Caudate nucleus (tissue), 63 donors: ENCODE measurements at places on chromosomes 2 and 18.

- no peak for DNase-seq
Measured at GRCh38 chr2:144086965-144087364, 433.0 kb downstream of the ZEB2 start.

DNA sequence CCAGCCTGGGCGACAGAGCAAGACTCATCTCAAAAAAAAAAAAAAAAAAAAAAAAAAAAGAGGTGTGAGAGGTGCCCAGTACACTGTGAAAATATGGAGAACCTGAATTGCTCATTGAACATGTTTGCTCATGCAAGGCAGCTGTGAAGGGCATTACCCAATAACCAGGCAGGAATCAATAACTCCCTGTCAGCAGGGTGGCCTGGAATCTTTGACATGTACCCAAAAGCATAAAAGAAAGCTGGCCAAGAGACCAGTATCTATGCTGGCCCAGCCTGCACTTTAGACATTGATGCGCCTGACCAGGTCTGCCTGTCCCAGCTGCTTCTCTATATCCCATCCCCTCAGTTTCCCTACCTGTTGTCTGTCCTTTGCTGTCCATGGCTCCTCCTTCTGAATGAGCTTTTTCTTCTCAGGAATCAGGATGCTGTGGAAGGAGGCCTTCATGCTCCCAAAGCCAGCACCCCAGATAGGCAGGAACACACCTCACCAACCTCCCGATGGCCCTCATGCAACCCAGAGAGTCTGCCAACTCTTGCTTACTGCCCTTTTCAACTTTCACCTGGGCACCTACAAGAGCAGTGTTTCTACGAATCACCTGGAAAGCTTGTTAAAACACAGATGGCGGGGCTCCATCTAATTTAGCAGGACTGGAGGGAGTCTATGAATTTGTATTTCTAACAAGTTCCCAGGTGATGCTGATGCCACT is 83.4 kb upstream of the PPP1CB start:
- no peak for DNase-seq

GRCh38 chr2:216078776-216079175 is 2.8 kb downstream of the PECR start:
- DNase-seq, result no peak

DNA sequence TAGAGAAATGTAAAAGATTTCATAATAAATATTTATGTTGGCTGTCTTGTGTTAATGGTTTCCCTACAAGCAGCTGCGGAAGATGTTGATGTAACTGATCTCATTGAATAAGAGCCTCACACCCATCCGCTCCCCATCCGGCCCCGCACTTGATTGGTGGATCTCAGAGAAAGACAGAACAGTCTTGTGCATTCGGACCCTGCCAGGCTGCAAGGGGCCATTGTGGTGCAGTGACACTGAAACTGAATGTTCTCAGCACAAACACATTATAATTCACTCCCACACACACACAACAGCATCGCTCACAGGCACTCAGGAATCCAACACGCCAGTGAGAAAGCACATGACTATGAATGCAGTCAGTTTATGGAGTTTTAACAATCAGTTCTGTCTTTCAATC is 47.8 kb downstream of the PRELID3A start:
- DNase-seq, result peak; percentile 83

DNA sequence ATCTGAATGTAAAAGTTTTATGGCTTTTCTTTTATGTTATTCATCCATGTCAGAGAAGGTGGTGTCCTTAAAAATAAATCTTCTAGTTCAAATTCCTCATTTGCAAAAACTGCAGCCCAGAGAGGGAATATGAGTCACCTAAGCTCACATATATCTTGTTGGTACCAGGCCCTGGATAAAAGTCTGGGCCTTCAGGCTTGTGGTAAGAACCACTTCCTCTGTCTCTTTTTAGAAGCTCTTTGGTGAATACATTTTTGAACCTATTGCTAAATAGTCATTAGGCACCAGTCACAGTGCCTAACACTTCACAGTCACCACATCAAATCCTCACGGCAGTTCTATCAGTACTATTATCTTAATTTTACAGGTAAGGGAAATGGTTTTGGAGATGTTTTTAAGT is 199.2 kb downstream of the KCNS3 start:
- DNase-seq, result no peak

- DNase-seq, result peak; percentile 39
Measured at GRCh38 chr2:85924522-85924921, 35.7 kb upstream of the ST3GAL5 start.

- no peak for DNase-seq
Measured at GRCh38 chr2:177052471-177052870, 160.1 kb upstream of the HNRNPA3 start.

DNA sequence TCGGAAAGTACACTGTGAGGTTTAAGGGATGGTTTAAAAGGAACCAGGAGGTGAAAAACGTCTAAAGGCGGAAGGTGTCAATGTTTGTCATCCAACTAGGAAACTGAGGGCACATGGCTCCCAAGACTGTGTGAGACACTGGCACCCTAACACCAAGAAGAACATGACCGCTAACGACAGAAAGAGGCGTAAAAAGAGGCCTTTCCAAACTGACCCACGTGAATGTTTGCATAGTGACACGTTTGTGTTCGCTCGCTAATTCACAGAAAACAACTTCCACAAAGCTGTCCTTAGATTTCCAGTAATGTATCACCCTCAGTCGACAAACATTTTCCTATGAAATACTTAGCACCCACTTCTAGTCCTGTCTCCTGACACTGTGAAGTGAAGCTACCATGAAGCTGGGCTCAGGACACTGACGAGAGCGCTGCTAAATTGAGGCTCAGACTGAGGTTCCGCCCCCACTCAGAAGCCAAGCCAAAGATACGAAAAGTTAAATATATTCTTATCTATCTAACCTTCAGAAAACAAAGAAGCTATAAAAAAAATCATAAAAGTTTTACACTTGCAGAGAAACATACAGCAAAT is 86.5 kb downstream of the ZNF516 start:
- DNase-seq, result no peak

DNA sequence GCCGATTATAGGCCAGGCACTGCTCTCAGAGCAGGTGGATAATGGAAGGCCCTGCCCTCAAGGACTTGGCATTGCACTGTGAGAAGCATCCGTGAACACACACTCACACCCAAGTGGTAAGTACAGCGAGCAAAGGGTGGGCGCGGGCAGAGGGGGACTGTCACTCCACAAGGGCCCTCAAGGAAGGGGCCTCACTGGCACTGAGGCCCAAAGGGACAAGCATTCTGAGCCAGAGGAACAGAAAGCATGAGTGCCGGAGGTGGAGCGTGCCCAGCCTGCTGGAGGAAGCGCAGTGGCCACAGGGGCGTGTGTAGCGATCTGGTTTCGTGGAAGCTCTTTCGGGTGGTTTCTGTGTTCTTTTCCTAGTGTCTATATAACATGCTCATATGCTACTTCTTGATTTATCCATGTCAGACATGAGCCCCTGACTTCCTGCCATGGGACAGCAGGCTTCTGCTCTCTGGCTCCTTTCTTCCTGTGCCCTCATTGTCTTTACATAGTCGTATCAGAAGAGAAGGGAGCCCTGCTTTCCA is 132.7 kb upstream of the ASB18 start:
- no peak for DNase-seq

DNA sequence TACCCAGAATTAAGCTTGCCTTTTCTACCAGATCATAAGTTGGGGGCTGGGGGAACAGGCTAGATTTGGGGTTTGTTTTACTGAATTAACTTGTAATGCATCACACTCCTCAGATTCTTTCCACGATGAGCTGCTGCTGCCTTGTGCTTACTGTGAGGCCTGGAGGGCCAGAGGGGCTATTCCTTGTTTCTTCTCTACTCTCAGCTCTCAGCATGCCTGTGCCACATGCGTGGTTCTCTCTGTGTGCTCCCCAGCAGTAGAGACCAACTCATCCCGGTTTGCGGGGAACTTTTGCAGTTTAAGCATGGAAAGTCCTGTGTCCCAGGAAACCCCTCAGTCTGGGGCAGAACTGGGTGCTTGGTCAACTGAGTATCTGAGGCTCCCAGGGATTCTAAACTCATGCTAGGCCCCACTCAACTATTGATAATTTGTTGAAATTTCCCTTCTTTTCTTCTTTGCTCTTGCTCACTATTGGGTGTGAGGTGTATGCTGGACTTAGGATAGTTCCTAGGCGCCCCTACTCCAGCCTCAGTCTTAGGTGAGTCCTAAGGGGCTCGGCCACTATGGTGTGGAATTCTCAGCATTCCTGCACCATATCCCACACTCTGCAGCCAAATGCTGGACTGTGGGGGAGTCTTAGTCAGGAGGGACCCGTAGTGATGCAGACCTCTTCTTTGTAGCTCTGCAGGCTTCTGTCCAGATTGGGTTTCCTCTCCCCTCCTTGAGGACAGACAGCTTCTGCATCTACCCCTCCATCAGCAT is 63.1 kb downstream of the SRD5A2 start:
- DNase-seq, result no peak

DNA sequence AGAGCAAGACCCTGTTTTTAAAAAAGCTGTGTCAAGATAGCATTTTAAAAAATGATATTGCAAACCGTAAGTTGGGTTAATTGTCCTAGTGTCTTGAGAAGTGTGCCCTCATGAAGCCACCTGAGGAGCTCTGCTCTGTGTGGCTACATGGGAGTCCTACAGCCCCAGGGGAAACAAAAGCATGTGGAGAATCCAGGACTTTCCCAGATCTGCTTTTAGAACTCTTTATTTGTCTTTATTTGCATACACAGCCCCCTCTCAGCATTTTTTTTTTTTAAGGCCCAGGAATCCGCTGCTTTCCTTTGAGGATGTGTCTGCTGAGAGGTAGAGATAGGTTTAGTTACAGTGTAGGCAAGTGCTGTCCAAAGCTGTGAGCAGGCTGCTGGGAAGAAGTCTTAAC is 219.2 kb downstream of the FHOD3 start:
- DNase-seq, result no peak

DNA sequence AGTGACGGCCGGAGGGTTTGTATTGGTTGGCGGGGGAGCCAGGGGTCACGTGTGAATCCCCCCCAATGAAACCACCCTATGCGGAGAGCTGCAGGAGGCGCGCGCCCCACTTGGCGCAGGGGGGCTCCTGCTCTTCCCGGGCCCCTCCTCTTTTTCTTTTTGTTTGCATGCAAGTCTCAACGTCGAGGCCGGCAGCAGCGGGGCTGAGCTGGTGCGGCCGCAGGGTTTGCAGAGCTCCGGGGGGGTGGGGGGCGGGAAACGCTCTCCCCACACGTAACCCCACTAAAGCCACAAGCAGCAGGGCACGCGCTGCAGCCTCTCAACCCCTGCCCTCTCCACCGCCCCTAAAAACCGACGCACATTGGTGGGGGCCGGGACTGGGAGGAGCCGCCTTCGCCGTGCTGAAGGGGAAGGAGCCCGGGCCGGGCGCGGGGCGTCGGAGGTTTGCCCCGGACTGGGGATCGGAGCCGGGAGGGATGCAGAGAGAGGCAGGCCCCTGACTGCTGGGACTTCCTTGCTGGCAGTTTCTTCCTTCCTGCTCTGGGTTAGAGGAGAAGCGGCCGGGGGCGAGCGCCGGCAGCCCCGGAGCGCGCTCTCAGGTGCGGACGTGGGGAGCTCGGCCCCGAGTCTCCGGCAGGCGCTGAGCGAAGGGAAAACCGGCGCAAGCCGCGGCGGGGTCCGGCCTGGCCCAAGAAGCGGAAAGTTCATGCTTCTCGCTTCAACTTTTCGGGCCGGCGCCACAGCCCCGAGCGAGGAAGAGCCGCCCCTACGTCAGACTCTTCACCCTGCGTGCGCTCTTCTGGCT is 864 bp downstream of the LBH start:
- DNase-seq, result no peak

- DNase-seq, result no peak
Measured at GRCh38 chr2:223668302-223668998, 66.3 kb upstream of the SCG2 start.

DNA sequence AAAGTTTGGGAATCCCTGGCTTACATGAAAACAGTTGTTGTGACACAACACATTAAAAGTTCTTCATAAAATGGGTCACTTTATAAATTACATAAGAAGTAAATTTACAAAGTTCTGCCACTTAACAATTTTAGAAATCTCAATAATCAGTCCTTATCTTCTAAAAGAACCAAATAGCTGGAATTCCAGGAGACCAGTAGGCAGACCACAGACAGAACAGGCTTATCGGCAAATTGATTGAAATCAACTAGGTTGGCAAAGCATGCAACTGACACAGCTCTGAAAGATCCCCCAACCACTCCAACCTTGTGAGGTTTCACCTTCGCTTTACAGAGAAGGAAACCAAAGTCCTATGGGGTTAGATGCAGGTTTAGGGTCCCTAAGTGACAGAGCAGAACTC is 103.0 kb downstream of the DNER start:
- no peak for DNase-seq

DNA sequence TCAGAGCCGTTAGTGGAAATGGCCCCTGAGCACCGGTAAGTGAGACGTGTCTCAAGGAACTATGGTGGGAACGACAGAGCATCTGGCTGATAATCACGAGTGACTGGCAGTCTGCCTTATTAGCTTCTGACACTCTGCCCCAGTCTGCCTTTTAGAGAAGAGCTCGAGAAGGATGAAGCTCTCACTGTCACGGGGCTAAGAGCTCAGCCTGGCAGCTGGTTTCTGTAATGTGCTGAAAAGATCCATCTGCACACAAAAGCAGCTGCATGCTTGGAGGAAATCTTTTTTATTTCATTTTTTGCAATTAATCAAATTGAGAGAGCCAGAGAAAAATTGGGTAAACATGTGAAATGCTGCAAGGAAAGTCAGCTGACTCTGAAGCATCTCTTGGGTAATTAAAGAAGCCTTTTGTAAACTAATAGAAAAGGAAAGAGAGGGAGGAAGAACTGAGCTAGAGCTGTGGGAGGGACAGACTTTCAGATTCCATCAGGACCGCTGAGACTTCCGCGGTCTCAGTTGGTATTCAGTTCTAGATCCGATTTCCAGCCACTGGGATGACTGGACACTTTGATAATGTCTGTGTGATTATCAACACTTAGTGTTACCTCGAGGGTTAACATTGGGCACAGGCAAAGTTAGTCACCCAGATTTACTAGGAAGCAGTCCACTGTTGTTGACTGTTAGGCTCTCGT is 24.4 kb downstream of the MBP start:
- DNase-seq, result no peak

DNA sequence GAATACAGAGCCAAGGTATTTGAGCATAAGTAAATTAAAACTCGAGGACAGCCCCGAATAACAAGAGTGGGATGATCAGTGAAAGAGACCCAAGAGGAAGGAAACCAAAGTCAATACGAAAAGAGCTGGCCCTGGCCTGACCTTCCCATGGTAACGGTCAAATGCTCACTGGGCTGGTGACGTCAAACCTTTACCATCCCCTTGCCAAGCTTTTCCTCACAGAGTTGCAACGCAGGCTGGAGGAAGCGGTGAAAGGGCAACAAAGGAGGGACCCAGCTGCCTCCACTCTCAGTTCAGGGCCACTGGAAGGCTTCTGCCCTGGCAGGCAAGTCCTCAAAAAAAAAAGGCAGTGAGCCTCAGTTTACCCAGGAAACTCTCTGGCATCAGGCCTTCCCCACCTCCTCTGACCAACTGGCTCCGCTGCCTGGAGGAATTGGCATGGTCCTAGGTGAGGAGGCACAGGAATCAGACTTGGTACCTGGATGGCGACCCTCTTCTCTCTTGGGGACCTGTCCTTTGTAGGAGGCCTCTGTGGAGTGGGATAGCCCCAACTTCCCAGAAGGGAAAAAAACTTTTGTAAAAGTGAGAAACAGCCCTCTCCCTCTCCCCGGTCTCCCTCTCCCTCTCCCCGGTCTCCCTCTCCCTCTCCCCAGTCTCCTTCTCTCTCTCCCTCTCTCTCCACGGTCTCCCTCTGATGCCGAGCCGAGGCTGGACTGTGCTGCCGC is 212.4 kb downstream of the ANAPC1 start:
- no peak for DNase-seq

- no peak for DNase-seq
Measured at GRCh38 chr2:181781078-181781786, 100.9 kb upstream of the NEUROD1 start.

GRCh38 chr2:16478434-16479210 is 187.0 kb downstream of the CYRIA start:
- no peak for DNase-seq
